ENCODE measurements at places on chromosomes 2 and 18. TPM values are rescaled to one million over a fixed set of nuclear protein-coding genes. Genes with fewer than 3 reads are reported as not detected.

The PLCL1 gene
- 6.8 TPM for total RNA-seq

The SPEG gene
- 53.4 TPM for total RNA-seq

The PCGF1 gene
- total RNA-seq = 13.6 TPM

The EML6 gene
- total RNA-seq = 0.46 TPM

The NMS gene
- not detected for total RNA-seq

The KDSR gene
- 46.1 TPM for total RNA-seq

GRCh38 chr2:124316881-124317605 is 292.0 kb downstream of the CNTNAP5 start:
- H3K36me3 ChIP-seq = no peaks in the 10 kb centered on the region
- H3K27ac ChIP-seq = no peak overlapping the region
- no peak overlapping the region for H3K4me3 ChIP-seq

DNA sequence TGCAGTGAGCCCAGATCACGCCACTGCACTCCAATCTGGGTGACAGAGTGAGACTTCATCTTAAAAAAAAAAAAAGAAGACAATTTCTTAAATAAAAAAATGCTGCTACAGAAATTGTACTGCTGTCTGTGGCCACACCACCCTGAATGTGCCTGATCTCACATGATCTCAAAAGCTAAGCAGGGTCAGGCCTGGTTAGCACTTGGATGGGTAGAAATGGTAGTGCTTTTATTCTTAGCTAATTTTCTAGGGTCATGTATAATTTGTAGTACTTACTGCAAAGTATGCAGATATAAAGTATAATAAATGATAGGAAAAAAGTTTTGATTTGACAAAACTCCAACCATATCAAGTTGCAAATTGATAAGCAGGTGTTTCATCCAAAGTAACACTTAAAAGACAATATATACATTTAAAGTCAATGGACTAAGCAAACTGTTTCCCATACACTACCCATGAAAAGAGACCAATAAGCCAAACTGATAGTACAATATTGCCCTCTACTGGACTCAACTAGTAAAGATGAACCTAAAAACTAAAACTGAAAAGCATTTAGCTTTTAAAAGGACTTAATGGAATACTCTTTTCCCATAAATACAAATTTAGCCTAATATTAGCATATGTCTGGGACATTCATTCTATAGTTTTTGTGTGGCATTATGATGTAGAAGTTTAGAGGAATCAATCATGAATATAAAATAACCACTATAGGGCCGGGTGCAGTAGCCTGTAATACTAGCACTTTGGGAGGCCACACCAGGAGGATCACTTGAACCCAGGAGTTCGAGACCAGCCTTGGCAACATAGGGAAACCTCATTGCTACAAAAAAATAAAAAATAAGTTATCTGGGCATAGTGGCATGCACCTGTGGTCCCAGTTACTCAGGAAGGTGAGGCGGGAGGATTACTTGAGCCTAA is 18.6 kb upstream of the PEX13 start:
- no peaks in the 10 kb centered on the region for H3K4me1 ChIP-seq
- H3K27me3 ChIP-seq = no peaks in the 10 kb centered on the region
- no peaks in the 10 kb centered on the region for H3K36me3 ChIP-seq
- no peak overlapping the region for H3K4me3 ChIP-seq
- no peak overlapping the region for H3K27ac ChIP-seq

DNA sequence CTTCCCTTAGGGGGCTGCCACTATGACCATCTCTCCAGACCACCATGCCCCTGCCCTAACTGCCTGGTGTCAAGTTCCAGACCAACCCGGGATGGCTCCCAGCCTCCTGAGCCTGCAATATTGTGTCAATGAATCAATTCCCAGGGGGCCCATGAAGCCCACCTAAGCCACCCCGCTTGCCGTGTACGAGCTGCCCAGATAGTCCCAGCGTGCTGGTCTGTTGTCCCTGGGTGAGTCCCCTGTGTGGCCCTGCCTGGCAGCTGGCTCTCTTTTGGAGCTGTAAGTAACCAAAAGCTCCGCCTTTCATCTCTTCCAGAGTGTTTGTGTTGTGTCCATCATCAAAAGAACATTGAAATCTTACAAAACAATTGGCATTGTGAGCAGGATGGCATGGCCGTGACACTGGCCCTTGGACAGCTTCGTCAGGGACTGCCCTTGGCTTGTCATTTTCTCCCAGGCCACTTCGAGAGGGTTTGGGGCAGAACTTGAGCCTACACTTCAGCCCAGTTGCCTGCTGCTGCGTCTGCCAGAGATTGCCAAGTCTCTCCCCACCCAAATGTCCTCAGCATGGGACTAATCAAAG is 11.3 kb upstream of the MAL start:
- no peak overlapping the region for H3K27ac ChIP-seq

DNA sequence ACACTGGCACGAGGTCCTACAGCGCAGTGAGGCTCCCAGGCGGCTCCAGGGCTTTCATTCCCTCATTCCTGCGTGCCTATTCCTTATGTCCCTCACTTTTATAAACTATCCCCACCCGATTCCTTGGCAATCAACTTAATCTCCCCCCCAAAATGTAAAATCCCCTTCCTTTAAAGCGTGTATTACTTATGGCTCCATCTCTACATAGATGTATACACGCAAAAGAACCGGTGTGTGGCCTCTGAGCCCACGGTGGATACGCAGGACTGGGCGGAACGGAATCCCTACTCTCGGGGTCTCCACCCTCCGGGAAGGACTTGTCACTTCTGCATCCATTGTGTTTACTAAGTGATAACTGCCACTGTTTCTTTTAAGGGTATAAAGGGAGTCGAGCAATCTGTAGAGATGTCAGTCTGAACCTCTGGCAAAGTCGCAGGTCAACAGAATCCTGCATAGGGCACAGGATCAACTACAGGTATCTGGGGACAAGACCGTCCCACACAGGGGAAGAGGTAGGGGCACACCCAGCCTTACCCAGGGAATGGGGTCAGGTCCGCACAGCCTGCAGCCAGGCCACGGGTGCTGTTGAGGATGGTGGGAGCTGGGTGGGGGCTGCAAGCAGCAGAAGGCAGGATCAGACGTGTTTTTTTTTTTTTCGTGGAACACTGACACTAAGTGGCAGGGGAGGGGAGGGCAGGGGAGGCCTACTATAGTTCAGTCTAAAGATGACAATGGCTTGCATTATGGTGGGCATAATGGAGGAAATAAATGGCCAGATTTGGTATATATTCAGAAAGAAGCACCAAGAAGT is 42.1 kb downstream of the HDLBP start:
- no peaks in the 10 kb centered on the region for H3K36me3 ChIP-seq
- H3K4me3 ChIP-seq = peak overlapping the region; percentile 94
- H3K27me3 ChIP-seq = no peaks in the 10 kb centered on the region
- peak overlapping the region; percentile 99 for H3K27ac ChIP-seq
- no peak for DNase-seq

- no peaks in the 10 kb centered on the region for H3K36me3 ChIP-seq
- no peak for DNase-seq
- H3K27ac ChIP-seq = no peak overlapping the region
- no peak overlapping the region for H3K4me3 ChIP-seq
Measured at GRCh38 chr2:54208364-54209240, 47.4 kb downstream of the TSPYL6 start.

GRCh38 chr2:17709897-17710296 is 43.7 kb downstream of the SMC6 start:
- DNase-seq = no peak
- H3K36me3 ChIP-seq = no peaks in the 10 kb centered on the region
- H3K27me3 ChIP-seq = no peaks in the 10 kb centered on the region
- no peak overlapping the region for H3K4me3 ChIP-seq
- H3K4me1 ChIP-seq = no peaks in the 10 kb centered on the region

DNA sequence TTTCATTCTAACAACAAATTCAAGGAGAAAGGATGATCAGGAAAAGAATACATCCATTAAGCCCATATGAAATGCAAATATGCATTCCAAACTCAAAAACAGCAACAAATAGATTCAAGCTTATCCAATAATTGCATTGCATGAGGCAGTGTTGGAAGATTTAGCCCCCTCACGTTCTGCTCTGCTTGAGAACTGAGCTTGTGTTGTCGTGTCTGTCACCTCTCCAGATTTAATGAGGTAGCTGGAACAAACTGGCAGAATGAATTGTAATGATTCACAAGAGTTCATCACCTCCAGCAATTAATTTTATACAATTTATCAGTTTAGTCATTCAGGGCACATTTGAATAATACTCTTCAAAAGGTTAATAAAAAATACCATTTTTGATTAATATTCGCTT is 54.8 kb downstream of the AP1S3 start:
- no peak overlapping the region for H3K27ac ChIP-seq
- H3K4me1 ChIP-seq = no peaks in the 10 kb centered on the region
- H3K36me3 ChIP-seq = no peaks in the 10 kb centered on the region
- no peak overlapping the region for H3K4me3 ChIP-seq
- H3K27me3 ChIP-seq = no peaks in the 10 kb centered on the region
- no peak for DNase-seq

- no peak for DNase-seq
- H3K27me3 ChIP-seq = no peaks in the 10 kb centered on the region
- H3K4me1 ChIP-seq = peaks cover 16% of the 10 kb centered on the region
- no peaks in the 10 kb centered on the region for H3K36me3 ChIP-seq
- no peak overlapping the region for H3K27ac ChIP-seq
Measured at GRCh38 chr2:12705742-12706141, 11.0 kb upstream of the TRIB2 start.

DNA sequence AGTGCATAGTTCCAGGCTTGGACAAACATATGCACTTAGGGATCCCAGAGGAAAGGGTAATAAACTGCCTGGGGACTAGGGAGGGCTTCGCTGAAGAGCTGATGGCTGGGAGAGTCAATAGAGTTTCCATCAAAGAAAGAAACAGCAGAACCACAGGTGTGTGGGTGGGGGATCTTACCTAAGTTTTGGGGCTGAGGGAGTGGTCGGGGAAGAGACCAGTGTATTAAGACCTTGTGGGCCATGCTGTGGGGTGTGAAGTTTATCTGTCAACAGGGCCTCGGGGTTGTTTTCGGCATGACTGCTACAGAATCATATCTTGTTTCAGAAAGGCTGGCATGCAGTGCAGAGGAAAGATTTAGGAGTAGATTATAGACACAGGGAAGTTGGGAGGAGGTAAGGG is 31.2 kb upstream of the GTF2A1L start:
- no peak overlapping the region for H3K4me3 ChIP-seq
- no peaks in the 10 kb centered on the region for H3K27me3 ChIP-seq
- no peaks in the 10 kb centered on the region for H3K36me3 ChIP-seq
- H3K27ac ChIP-seq = no peak overlapping the region

DNA sequence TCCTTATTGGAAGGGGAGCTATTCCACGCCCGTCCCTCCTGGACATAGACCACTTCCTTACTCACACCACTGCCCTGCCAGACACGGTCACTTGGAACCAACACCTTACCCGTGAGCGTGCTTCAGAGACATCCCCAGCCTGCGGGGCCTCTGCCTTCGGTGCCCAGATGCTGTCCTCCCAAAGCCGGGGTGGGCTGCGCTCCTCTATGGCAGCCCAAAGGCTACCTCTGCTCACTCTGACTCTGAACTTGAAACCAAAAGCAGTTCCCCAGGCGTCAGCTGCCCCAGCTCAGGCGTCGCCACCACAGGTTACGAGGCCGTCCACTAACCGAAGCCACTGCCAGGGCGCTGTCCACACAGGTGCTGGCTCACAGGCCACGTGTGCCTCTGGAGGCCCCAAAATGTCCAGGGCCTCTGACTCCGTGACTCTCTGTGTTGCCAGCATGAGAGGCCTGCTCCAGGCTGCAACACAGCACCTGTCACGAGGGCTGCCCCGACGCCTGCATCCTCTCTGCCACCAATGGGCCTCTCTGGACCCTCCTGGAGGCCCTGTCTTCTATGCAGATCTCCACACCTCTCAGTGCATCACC is 23.8 kb downstream of the HDAC4 start:
- H3K4me3 ChIP-seq = no peak overlapping the region
- no peaks in the 10 kb centered on the region for H3K36me3 ChIP-seq
- no peaks in the 10 kb centered on the region for H3K4me1 ChIP-seq
- no peak for DNase-seq
- H3K27me3 ChIP-seq = no peaks in the 10 kb centered on the region

GRCh38 chr2:14261771-14262170 is 370.7 kb upstream of the LRATD1 start:
- no peak for DNase-seq
- H3K36me3 ChIP-seq = no peaks in the 10 kb centered on the region
- no peak overlapping the region for H3K4me3 ChIP-seq
- no peak overlapping the region for H3K27ac ChIP-seq

GRCh38 chr18:65322895-65323294 is 427.9 kb upstream of the CDH7 start:
- no peaks in the 10 kb centered on the region for H3K36me3 ChIP-seq
- H3K4me1 ChIP-seq = no peaks in the 10 kb centered on the region
- no peak for DNase-seq
- H3K4me3 ChIP-seq = no peak overlapping the region

DNA sequence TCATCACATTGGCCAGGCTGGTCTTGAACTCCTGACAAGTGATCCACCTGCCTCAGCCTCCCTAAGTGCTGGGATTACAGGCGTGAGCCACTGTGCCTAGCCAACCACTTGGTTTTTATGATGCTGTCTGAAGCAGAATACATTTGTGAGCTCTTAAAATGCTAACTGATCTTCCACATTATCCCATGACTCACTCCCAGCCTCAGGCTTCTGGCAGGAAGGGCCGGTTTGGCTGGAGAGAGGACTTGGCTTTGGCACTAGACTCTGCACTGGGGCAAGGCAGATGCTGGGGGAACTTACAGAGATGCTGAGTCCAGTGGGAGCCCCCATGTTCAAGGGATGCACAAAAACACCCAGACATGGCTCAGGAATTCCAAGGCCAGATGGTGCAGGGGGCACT is 40.5 kb upstream of the SH3BP4 start:
- no peaks in the 10 kb centered on the region for H3K27me3 ChIP-seq
- no peaks in the 10 kb centered on the region for H3K4me1 ChIP-seq
- H3K27ac ChIP-seq = no peak overlapping the region
- no peak overlapping the region for H3K4me3 ChIP-seq
- peak; percentile 53 for DNase-seq
- no peaks in the 10 kb centered on the region for H3K36me3 ChIP-seq

DNA sequence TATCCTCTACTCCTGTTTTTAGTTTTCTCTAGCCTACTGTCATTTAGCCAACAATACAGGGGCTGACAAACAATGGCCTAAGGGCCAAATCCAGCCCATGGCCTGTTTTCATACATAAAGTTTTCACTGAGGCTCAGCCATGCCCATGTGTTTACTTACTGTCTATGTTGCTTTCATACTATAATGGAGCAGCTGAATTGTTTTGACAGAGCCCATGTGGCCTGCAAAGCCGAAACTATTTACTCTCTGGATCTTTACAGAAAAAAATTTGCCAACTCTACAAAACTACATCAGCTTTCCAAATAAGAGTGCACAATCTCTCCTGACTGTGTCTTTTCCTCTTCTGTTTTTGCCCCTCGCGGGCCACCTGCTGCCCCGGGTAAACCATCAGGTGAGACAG is 24.0 kb downstream of the LGALSL start:
- H3K27me3 ChIP-seq = no peaks in the 10 kb centered on the region
- H3K4me3 ChIP-seq = no peak overlapping the region
- DNase-seq = no peak
- H3K27ac ChIP-seq = peak overlapping the region; percentile 15
- H3K4me1 ChIP-seq = no peaks in the 10 kb centered on the region
- no peaks in the 10 kb centered on the region for H3K36me3 ChIP-seq

DNA sequence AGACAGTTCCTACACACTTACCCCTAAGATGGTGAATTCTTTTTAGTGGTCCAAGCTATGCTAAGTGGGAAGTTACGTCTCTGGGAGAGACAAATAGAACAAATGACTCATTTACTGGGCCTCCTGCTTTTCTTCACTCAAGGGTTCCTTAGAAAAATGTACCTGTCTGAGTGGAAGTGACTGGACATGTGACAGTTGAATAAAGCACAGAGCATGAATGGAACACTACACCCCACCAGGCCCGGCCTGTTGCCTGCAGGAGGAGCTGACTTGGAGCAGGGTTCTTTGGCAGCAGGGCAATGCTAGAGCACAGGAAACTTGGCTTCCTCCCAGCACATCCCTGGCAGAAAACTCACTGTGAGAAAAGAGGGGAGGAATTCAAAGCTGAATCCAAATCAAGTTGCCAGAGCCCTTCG is 451.0 kb upstream of the SETBP1 start:
- peaks cover 4% of the 10 kb centered on the region for H3K27me3 ChIP-seq
- no peaks in the 10 kb centered on the region for H3K4me1 ChIP-seq
- H3K4me3 ChIP-seq = no peak overlapping the region
- H3K36me3 ChIP-seq = no peaks in the 10 kb centered on the region

All from prostate gland (tissue), 2 donors.